ENCODE measurements at places on chromosomes 3 and 15.

DNA sequence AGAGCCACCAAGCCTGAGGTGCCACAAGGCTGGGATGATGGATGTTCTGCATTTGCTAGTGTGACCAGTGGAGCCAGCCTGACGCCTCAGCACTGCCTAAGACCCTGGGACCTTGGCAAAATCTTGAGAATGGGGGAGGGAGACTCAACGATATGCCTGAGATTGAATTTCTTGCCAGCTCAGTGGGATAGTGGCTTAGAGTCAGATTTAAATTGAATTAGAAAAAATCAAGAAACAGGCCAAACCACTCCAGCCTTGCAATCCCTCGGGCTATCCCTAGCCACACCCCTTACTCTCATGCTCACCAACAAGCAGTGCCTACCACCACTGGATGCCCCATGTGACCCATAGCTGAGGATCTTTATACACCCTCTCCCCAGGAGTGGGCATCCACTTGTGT is 18.7 kb upstream of the PDE8A start:
- DNase-seq, result no peak

GRCh38 chr3:18900994-18901393 is 247.3 kb upstream of the KCNH8 start:
- DNase-seq, result no peak

DNA sequence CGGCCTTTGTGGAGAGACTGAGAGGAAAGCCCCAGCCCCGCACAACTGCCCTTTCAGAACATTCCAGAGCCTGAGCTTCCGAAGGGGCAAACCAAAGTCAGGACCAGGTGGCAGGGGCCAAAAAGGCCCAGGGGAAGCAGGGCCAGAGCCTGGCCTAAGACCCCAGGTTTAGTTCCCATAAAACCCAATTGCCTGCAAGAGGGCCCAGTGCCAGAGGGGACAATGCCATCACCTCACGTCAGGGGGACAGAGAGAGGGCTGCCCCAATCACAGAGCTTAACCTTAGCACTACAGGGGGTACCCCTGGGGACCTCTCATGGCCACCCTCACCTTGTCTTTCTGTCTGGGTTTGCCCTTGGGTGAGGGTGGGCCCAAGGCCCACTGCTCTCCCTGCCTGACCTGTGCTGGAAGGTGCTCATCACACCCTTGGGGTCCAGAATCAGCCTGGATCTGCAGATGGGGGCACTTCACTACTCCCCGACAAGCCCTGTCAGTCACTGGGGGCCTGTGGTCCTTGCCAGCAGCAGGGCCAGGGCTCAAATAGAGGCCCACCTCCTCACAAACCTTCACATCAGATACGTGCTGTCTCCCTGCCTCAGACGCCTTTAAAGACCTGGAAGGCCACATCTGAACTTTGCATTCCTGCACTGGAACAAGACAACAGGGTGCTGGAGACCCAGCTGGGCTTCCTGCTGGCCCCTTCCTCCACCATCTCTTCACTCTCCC is 3.8 kb downstream of the CALML4 start:
- DNase-seq, result no peak

- DNase-seq, result no peak
These were observed 872.4 kb downstream of the NAALADL2 start for GRCh38 chr3:175731543-175731942.

DNA sequence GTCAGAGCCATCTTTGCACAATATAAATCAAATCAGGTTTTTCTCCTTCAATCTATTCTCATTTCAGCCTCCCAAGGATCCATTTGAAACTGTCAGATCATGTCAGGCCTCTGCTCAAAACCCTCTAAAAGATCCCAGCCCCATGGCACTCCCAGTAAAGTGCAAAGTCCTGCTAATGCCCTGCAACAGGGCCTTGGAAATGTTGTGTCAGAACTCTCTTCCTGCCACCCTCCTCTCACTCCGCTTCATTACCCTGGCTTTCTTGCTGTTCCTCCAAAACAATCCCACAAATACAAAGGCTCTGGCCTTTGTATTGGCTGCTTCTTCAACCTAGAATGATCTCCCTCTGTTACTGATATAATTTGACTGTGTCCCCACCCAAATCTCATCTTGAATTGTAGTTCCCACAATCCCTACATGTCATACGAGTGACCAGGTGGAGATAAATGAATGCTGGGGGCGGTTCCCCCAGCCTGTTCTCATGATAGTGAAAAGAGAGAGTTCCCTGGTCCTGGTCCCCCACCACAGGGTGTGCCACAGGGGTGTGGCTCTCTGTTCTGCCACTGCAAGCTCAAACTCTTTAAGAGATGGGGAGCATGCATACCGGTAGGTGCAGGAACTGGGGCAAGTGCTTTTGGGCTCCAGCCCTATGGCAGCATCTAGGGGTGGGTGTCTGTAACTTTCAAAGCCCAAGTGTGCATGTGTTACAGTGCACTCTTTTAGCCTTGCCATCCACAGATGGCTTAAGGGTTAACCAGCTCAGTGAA is 22.9 kb upstream of the TRA2B start:
- no peak for DNase-seq

GRCh38 chr3:9729419-9729818 is 2.1 kb upstream of the BRPF1 start:
- DNase-seq, result no peak

GRCh38 chr3:115423170-115423569 is 200.1 kb upstream of the GAP43 start:
- no peak for DNase-seq

GRCh38 chr15:88365124-88365523 is 102.1 kb downstream of the MRPL46 start:
- DNase-seq, result no peak

GRCh38 chr15:62125773-62126172 is 39.3 kb downstream of the C2CD4B start:
- no peak for DNase-seq

- no peak for DNase-seq
These were observed 40.9 kb downstream of the TRPM1 start for GRCh38 chr15:31060429-31061140.

- no peak for DNase-seq
These were observed 64.1 kb upstream of the HEG1 start for GRCh38 chr3:125119752-125120378.

GRCh38 chr3:112974894-112975293 is at the start of gene CD200R1:
Gene CD200R1 (minus strand): TSS chr3:112975103. CDS start chr3:112974857, 246 bp downstream.
- DNase-seq, result no peak

- DNase-seq, result no peak
These were observed 31.9 kb downstream of the TRAK1 start for GRCh38 chr3:42123012-42123581.

- DNase-seq, result no peak
These were observed 143.6 kb downstream of the NAALADL2 start for GRCh38 chr3:175002732-175003143.

DNA sequence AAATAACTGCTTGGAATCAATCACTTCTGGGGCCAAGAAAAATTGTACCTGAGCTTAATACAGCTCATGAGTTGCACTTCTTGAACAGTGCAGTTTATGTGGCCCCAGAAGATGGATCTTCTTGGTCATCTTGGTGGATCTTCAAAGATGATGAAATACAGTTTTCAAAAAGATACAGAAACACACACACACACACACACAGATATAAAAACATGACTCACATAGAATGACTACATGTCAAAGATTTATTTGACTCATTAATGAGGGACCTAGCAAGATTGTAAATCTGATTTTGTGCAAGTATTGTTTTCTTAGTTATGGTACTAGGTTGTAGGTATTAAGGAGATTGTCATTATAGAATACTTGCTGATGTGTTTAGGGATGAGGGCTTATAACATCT is 32.6 kb downstream of the PDCD6IP start:
- no peak for DNase-seq

DNA sequence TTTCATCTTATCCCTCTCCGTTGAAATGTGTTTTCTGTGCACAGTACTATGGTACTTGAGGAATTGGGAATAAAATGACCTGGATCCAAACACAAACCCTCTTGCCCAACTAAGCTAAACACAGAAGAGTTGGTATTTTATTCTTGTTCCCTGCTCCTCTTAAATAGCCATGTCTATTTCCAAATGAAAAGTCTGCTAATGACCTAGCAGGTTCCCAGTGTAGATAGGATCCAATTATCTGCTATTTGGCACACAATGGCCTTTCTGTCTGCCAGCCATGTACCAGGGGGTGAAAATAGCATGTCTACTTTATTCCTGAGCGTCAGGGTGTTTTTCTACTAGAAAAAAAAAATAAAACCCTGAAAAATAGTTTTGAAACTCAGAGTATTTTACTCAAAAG is 657.0 kb upstream of the NAALADL2 start:
- DNase-seq, result no peak

GRCh38 chr15:33296050-33296449 is 14.7 kb upstream of the RYR3 start:
- no peak for DNase-seq

DNA sequence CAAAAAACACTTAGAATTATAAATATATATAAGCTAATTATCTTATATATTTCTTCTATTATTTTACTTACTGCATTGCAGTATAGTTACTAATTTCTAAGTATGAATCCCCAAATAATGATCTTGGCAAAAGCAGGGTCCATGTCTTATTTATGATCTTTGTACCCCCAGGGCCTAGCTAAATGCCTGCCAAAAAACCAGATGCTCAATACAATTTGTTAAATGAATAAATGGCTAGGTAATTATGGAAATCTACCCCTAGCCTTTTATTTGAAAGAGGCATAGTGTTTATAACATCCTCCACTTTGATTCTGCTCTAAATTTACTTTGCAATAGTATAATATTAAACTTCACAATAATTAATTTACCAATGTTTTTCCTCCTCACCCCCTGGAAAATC is 69.5 kb downstream of the CSNK1G1 start:
- no peak for DNase-seq

DNA sequence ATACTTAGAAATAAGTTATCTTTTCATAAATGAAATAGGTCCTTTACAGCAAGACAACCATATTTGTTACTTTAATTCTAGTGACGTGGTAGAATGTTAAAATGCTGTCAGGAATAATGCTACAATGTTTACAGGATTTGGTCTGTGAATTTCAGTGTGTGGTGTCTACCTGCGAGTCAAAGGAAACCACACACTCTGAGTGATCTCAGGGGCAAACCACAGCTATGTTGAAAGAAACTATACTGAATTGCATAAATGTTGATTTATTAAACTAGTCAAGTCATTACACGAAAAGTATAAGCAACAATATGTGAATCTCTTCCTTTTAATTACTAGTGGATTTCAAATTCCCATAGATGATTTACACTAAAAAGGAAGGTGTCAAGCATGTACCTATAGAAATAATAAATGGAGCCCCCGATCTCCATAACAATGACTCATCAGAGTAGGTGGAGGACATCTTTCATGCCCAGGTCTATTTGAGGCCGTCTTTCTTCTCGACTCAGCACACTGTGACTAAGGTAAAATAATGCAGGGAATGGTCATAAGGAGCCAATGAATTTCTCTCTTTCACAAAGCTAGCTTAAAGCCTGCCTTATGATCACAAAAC is 463.0 kb downstream of the ERC2 start:
- DNase-seq, result no peak

- no peak for DNase-seq
These were observed 52.7 kb downstream of the CHST2 start for GRCh38 chr3:143172062-143172794.

Measured in activated B cell treated with CpG ODN at 0.5 μM for 24 hours (primary cell).